ENCODE measurements at places on chromosomes 3 and 15.

DNA sequence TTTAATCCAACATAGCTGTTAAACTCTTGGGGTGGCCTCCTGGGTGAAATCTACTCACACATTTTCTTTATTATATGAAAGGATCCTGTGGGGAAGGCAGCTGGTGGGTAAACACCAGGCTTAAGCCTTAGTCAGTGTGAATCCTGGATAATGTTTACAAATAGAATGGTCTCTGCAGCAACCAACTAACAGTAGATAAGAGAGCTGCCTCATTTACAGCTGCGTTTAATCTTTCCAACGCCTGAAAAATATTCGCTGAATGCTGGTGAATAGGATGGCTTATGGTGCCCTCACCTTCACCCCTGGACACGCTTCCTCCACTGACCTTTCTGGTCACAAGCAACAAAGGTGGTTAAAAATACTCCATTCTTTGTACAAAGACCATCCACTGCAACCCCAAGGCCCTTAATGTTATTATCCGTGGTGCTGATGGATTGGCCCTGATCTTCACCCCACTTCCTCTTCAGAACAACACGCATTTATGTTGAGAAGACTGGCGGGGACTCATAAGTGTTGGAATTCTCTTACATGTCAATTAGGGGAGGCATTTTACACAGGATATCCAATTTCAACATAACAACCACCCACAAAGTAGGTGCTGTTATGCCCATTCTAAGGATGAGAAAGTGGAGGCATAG is 120.0 kb upstream of the FRMD4B start:
- no peak for DNase-seq

- no peak for DNase-seq
Observed at GRCh38 chr3:14351617-14352001, 50.8 kb upstream of the SLC6A6 start.

- DNase-seq = no peak
Observed at GRCh38 chr3:136186344-136186743, 9.8 kb downstream of the MSL2 start.

GRCh38 chr3:72070005-72070404 is 285.1 kb upstream of the PROK2 start:
- no peak for DNase-seq

GRCh38 chr3:127741690-127742089 is 68.9 kb downstream of the ABTB1 start:
- no peak for DNase-seq

GRCh38 chr15:38174691-38175090 is 77.9 kb upstream of the SPRED1 start:
- DNase-seq = no peak

DNA sequence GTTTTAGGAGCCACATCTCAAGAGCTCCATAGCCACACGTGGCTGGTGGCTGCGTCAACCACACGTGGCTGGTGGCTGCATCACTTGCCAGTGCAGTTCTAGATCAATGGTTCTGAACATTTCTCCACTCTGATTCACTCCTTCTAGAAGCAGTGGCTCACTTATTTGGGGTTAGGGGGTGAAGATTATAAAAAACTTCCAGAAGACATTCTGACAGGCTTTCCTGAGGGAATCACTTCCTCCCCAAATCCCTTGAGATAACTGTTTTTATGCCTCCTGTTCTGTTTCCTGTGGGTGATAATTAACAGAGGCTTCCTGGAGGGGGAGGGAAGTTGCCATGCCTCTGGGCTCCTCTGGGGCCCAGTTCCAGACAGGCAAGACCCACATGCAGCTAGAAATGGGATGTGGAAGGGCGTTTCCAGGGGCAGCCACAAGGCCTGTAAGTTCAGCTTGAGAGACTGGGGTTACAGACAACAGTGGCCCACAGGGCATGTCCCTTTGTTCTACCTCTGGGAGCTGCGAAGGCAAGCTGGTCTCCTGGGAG is 23.6 kb downstream of the HEG1 start:
- DNase-seq = no peak

DNA sequence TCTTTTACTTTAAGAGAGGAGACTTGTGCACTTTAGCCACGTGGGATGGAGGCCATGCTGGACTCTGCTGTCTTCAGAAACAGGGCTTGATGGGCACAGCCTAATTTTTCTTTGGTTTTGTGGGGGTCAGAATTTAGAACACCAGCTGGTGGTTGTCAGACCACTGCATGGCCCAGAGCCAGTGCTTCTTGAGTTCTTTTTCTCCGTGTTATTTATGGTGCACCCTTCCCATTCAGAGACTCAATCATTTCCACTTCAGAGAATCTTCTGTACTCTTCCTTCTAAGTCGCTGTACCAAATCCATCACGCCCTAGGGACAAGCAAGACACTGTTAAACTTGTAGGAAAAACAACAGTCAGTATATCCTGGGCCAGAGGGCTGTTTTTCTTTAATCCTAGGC is 20.1 kb downstream of the PRR23A start:
- no peak for DNase-seq

GRCh38 chr3:50807266-50807665 is 132.5 kb downstream of the DOCK3 start:
- DNase-seq = no peak

DNA sequence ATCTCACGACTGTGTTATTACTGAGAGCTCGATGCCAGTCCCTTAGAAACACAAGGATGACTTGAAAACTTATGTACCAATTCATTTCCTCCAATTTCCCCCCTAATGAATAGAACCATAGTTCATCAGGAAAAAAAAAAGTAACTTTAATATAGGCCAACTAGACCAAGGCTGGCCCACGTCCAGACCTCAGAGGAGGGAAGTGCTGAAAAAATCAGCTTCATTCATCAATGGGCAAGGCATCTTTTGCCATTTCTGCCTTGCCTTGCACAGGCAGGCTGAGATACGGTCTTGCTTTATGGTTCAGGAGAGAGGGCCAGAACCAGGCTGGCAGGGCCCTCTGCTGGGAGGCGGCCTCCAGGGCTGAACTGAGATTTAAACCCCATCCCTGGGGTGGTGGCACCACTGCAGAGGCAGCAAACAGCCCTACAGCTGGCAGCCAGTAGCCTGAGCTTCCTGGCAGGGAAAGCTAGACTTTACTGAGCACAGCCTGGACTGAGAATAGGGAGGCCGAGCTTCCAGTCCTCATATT is 104.1 kb upstream of the TNFAIP8L3 start:
- no peak for DNase-seq

- DNase-seq = no peak
Observed at GRCh38 chr3:10351013-10351735, 30.3 kb upstream of the SEC13 start.

- no peak for DNase-seq
Observed at GRCh38 chr3:172787746-172788145, 37.2 kb downstream of the ECT2 start.

- DNase-seq = peak; percentile 22
Observed at GRCh38 chr3:82133070-82133606, 371.7 kb upstream of the GBE1 start.

Measured in GM12864 (cell line).